Lung microvascular endothelial cell (primary cell): ENCODE measurements at places on chromosomes 6 and 20. TPM values are rescaled to one million over a fixed set of nuclear protein-coding genes. Genes with fewer than 3 reads are reported as not detected.

PAK5 gene
- not detected in 2 replicates for total RNA-seq

CRISP2 gene
- total RNA-seq = not detected in 2 replicates

AVP gene
- total RNA-seq = not detected in 2 replicates

DNA sequence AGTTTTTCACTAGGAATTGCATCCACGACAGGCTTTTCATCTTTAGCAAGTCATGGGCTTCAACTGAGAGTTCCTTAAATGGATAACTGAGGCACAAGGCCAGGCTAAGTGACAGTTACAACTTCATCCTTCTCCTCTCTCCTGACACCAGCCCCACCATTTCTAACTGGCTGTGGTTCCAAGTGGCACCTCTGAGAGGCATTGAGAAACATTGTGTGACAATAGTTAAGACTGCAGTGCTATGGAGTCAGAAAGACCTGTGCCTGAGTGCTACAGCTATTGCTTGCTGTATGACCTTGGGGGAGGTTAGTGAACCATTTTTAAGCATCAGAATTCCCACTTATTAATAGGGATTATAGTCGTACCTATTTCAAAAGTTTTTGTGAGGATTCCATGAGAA, 26.2 kb upstream of the MLIP start:
- DNase-seq = no peak
